ENCODE measurements at places on chromosomes 16 and 17. TPM values are rescaled to one million over a fixed set of nuclear protein-coding genes. Genes with fewer than 3 reads are reported as not detected.

DNA sequence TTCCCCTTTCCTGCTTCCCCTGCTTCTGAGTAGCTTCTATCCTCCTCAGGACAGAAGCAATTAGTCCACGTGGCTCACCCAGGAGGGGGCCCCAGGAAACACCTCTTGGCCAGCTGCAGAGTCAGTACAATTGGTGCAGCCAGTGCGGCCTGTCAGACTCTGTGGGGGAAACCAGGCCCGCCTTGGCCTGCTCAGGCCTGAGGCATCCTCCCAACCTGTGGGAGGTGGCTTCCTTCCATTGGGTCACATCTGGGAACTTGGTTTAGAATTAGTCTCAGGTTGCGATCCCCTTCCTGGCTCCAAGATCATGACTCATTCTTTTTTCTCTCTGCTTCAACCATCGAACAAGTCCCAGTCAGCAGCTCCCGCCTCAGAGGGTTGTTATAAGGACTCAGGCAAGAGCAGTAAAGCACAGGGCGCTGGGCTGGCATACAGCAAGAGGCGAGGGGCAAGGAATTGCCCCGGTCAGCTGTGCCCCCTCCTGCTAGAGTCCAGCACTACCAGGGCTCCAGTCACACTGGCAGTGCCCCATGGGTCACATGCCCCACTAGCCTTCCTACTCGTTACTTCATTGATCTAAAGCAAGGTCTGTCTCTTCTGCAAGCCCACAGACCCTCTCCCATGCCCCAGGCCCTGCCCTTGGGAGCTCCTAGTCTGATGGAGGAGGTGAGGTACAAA, 8.1 kb upstream of the EPX start:
- H3K4me1 ChIP-seq, result no peaks in the 10 kb centered on the region
- no peak for DNase-seq
- H3K27ac ChIP-seq, result no peak overlapping the region
- no peak overlapping the region for H3K4me3 ChIP-seq
- H3K27me3 ChIP-seq, result no peaks in the 10 kb centered on the region

- peaks cover 84% of the 10 kb centered on the region for H3K4me1 ChIP-seq
- no peak overlapping the region for H3K4me3 ChIP-seq
- peak overlapping the region; percentile 92 for H3K27ac ChIP-seq
- H3K36me3 ChIP-seq, result no peaks in the 10 kb centered on the region
- no peaks in the 10 kb centered on the region for H3K27me3 ChIP-seq
Observed at GRCh38 chr17:48439110-48439850, 9.3 kb upstream of the SKAP1 start.

GRCh38 chr17:20979792-20980083, 63.1 kb downstream of the USP22 start:
- no peaks in the 10 kb centered on the region for H3K36me3 ChIP-seq
- H3K27ac ChIP-seq, result no peak overlapping the region
- DNase-seq, result no peak
- no peaks in the 10 kb centered on the region for H3K4me1 ChIP-seq

DNA sequence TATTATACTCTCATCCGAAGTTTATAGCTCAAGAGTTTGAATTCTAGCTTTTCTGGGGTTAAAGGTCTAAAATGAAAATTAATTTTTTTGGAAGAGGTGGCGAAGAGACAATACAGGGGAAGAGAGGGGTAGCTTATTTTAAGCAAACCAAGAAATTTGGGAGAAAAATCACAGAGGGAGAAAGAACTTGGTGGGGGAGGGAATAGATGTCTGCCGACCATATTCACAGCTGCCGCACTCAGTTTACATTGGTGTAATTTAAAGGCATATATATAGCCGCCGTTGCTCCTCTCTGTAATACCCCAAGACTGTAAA, 6.5 kb upstream of the ZFHX3 start:
- H3K27ac ChIP-seq, result no peak overlapping the region
- no peak overlapping the region for H3K4me3 ChIP-seq
- peaks cover 31% of the 10 kb centered on the region for H3K27me3 ChIP-seq
- peaks cover 14% of the 10 kb centered on the region for H3K4me1 ChIP-seq
- no peaks in the 10 kb centered on the region for H3K36me3 ChIP-seq
- no peak for DNase-seq

- H3K36me3 ChIP-seq, result peaks cover 28% of the 10 kb centered on the region
- no peak for DNase-seq
- H3K27me3 ChIP-seq, result no peaks in the 10 kb centered on the region
- peak overlapping the region; percentile 21 for H3K27ac ChIP-seq
Observed at GRCh38 chr17:35496451-35497290, 40.8 kb downstream of the SLFN12L start.

DNA sequence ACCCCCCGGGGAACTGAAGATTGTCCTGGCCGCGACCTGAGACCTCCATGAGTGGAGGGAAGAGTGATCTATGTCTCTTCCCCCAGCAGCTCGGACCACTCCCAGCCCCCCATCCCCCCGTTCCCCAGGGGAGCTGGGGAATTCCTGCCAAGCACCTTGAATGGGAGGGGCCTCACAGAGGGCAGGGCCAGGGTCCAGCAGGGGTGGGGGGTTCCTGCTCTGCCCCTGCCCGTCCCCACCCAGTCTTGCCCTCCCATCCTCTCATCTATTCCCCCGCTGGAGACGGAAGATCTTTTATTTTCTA, 9.4 kb downstream of the TUFM start:
- peak overlapping the region; percentile 51 for H3K27ac ChIP-seq
- H3K4me3 ChIP-seq, result no peak overlapping the region
- H3K27me3 ChIP-seq, result no peaks in the 10 kb centered on the region
- peaks cover 56% of the 10 kb centered on the region for H3K36me3 ChIP-seq
- no peak for DNase-seq

GRCh38 chr16:57472665-57473060, 10.2 kb downstream of the POLR2C start:
- no peak overlapping the region for H3K4me3 ChIP-seq
- H3K36me3 ChIP-seq, result peaks cover 12% of the 10 kb centered on the region

GRCh38 chr17:77649717-77650211, 308.7 kb upstream of the TNRC6C start:
- H3K4me1 ChIP-seq, result peaks cover 23% of the 10 kb centered on the region
- no peak overlapping the region for H3K27ac ChIP-seq
- no peak overlapping the region for H3K4me3 ChIP-seq

GRCh38 chr17:46790216-46790615, 28.3 kb downstream of the WNT3 start:
- H3K4me3 ChIP-seq, result no peak overlapping the region
- H3K36me3 ChIP-seq, result no peaks in the 10 kb centered on the region
- H3K4me1 ChIP-seq, result no peaks in the 10 kb centered on the region
- no peak overlapping the region for H3K27ac ChIP-seq
- peaks cover 20% of the 10 kb centered on the region for H3K27me3 ChIP-seq

GRCh38 chr17:76384222-76384986, at the start of gene SPHK1:
Gene SPHK1 (plus strand): TSS chr17:76384609. CDS start chr17:76385645, 1,036 bp downstream.
- peak; percentile 68 for DNase-seq
- H3K27ac ChIP-seq, result peak within 1 kb of the TSS; percentile 79
- peaks cover 2% of the 10 kb centered on the region for H3K36me3 ChIP-seq
- H3K4me3 ChIP-seq, result peak within 1 kb of the TSS; percentile 83
- peaks cover 6% of the 10 kb centered on the region for H3K4me1 ChIP-seq

DNA sequence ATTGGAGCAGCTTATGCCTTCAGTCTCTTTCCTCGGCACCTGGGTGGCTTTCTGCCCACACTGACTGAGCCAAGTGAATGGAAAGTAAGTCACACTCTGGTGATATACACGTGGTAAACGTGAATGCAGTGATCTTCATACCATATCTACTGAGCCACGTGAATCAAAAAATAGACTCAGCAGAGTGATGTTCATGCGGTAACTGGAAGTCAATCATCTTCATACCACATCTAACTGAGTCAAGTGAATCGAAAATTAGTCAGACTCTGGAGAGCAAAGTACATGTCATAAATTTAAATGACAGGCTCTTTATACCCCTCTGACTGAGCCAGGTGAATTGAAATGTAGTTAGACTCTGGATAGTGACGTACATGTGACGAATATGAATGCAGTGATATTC, 47.1 kb upstream of the ARL4D start:
- no peak overlapping the region for H3K27ac ChIP-seq
- H3K4me3 ChIP-seq, result no peak overlapping the region
- peaks cover 27% of the 10 kb centered on the region for H3K36me3 ChIP-seq
- peaks cover 2% of the 10 kb centered on the region for H3K4me1 ChIP-seq
- no peak for DNase-seq
- no peaks in the 10 kb centered on the region for H3K27me3 ChIP-seq

- H3K4me1 ChIP-seq, result peaks cover 43% of the 10 kb centered on the region
- peak overlapping the region; percentile 36 for H3K4me3 ChIP-seq
Observed at GRCh38 chr17:48725004-48725287, 2.0 kb downstream of the PRAC2 start.

DNA sequence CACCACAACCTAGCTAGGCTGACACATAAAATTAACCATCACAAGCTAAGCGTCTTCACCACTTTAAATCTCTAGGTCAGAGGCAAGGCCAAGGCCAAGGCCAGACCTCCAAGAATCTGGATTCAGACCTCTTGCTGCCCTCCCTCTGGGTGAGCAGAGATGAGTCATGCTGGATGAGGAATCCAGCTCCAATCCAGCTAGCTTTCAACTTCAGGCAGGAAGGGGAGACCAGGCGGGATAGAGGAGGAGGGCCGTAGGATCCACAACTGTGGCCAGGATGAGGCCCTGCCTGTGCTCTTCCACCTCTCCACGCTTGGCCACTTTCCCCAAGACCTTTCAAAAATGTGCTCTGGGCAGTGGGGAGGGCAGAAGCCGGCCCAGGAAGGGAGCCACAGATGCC, 14.7 kb downstream of the LRRC75A start:
- no peak overlapping the region for H3K4me3 ChIP-seq
- DNase-seq, result no peak
- H3K27me3 ChIP-seq, result no peaks in the 10 kb centered on the region
- no peaks in the 10 kb centered on the region for H3K4me1 ChIP-seq
- H3K36me3 ChIP-seq, result no peaks in the 10 kb centered on the region

- no peak overlapping the region for H3K27ac ChIP-seq
- H3K27me3 ChIP-seq, result no peaks in the 10 kb centered on the region
- H3K4me3 ChIP-seq, result no peak overlapping the region
Observed at GRCh38 chr17:41163828-41164227, 3.3 kb upstream of the KRTAP4-4 start.

GRCh38 chr17:21176773-21177395, 37.1 kb downstream of the TMEM11 start:
- peaks cover 3% of the 10 kb centered on the region for H3K4me1 ChIP-seq
- DNase-seq, result no peak
- no peak overlapping the region for H3K27ac ChIP-seq
- peaks cover 3% of the 10 kb centered on the region for H3K36me3 ChIP-seq

DNA sequence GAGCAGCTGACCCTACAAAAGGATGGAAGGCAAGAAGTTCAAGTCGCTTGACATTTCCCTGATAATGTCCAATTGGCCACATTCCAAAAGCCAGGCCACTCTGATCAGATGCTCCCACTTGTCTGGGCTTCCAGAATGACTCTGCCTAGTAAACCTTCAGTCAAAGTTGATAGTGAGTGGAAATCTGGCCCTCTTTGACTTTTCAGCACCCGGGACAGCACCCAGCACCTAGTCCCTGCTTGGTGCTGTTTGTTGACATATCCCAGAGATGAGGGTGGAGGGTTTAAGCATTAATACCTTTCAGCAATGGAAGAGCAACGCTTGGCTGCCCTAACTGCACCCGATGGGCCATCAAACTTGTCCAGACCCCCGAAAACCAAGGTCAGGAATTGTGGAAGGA, 131.3 kb downstream of the AIPL1 start:
- peaks cover 28% of the 10 kb centered on the region for H3K27me3 ChIP-seq
- no peaks in the 10 kb centered on the region for H3K36me3 ChIP-seq
- peak; percentile 50 for DNase-seq
- no peak overlapping the region for H3K4me3 ChIP-seq
- H3K4me1 ChIP-seq, result no peaks in the 10 kb centered on the region
- H3K27ac ChIP-seq, result no peak overlapping the region

GRCh38 chr16:87482266-87482665, 10.6 kb downstream of the ZCCHC14 start:
- H3K4me1 ChIP-seq, result peaks cover 70% of the 10 kb centered on the region
- no peaks in the 10 kb centered on the region for H3K27me3 ChIP-seq
- no peak overlapping the region for H3K4me3 ChIP-seq
- DNase-seq, result no peak

- no peak for DNase-seq
- H3K27ac ChIP-seq, result no peak overlapping the region
- no peak overlapping the region for H3K4me3 ChIP-seq
- peaks cover 5% of the 10 kb centered on the region for H3K4me1 ChIP-seq
- no peaks in the 10 kb centered on the region for H3K36me3 ChIP-seq
Observed at GRCh38 chr17:16930571-16931317, 41.2 kb downstream of the TNFRSF13B start.

DNA sequence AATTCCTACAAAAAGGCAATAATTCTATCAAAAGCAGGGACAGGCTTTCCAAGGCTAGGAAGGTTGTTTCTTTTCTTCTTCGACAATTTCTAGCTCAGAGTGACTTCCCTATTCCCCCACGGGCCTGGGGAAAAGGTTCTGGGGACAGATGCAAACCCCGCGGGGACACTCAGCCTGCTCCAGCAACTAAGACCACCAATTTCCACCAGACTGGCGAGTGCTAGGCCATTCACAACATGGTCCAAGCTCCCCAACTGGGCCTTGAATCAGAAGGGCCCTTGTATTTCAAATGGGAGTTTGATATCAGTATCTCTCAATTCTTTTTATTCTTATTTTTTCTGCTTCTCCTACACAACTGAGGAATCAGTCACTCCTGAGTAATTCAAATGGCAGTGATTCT, 86.7 kb downstream of the USP31 start:
- H3K27ac ChIP-seq, result no peak overlapping the region
- no peak for DNase-seq
- H3K4me1 ChIP-seq, result peaks cover 2% of the 10 kb centered on the region
- H3K27me3 ChIP-seq, result peaks cover 10% of the 10 kb centered on the region
- H3K36me3 ChIP-seq, result peaks cover under 1% of the 10 kb centered on the region

DNA sequence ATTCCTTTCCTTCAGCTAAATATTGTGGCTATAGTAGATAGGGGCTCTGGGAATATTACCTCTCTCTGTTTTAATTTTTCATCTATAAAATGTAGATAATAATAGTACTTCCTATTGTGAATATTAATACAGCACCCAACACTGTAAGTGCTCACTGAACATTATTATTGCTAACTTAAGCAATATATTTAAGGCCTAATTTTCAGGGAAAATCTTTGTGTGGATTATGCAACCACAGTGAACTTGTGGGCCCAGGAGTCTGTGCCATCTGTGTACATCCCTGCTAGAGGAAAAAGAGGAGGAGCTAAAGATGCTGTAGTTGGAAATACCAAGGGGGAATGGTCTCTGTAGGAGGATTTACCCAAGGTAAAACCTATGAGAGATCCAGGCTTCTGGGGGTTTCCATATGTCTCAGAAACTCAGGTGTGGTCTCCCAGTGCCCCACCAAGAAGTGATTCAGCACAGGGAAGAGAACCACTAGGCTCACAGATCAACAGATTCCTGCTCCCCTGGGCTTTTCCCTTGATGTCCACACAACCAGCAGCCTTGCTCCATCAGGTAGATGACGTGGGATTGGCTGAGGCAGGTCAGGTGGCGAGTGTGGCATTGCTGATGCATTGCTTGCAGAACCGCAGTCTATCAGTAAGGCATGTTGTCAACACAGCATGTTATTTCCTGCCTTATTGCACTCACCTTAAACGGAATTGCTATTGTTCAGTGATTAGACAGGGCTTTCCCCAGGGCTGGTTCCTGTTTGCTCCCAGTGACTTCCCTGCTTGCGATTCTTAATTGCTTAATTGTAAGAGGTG, 1.6 kb upstream of the N4BP1 start:
- H3K27ac ChIP-seq, result peak overlapping the region; percentile 97
- H3K36me3 ChIP-seq, result peaks cover 8% of the 10 kb centered on the region
- no peaks in the 10 kb centered on the region for H3K27me3 ChIP-seq
- peak overlapping the region; percentile 83 for H3K4me3 ChIP-seq
- peak; percentile 93 for DNase-seq

ODAD4 gene
- 0.79 TPM for total RNA-seq

CES4A gene
- 5.1 TPM for total RNA-seq

TLCD2 gene
- total RNA-seq, result 0.05 TPM

DUS2 gene
- 25.2 TPM for total RNA-seq

MPP2 gene
- 2.5 TPM for total RNA-seq

PABPN1L gene
- total RNA-seq, result not detected

KRTAP2-1 gene
- total RNA-seq, result not detected

PIK3R6 gene
- 0.12 TPM for total RNA-seq

MOSMO gene
- 6.5 TPM for total RNA-seq

KRTAP4-3 gene
- not detected for total RNA-seq

ZKSCAN2 gene
- 4.5 TPM for total RNA-seq
